T-helper 1 cell (primary cell): ENCODE measurements at places on chromosomes 12 and 14.

GRCh38 chr14:68846466-68846865, 53.6 kb upstream of the ZFP36L1 start:
- DNase-seq, result no peak

- no peak for DNase-seq
These were observed 184.1 kb downstream of the CCER1 start for GRCh38 chr12:90770861-90771260.

DNA sequence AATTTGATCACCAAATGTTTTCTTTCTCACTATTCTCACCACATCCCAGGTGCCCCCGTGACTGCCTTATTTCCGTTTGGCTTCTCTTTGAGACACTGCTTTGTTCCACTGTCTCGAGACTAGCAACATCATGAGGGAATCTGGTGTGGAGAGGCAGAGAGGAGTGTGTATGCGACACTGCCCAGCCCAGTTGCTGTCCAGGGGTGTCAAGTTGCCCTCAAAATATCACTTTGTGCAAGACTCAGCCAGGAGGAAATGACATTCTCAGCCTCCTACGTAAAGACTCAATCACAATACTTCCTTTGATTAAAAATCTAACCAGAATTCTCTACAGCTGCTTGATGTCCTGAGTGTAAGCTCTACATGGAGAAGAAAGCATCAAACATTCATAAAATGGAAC, 48.2 kb upstream of the EEA1 start:
- DNase-seq, result no peak

- DNase-seq, result peak; percentile 69
These were observed 194.9 kb upstream of the OR4E1 start for GRCh38 chr14:21868442-21869046.

- DNase-seq, result no peak
These were observed 83.6 kb upstream of the PMCH start for GRCh38 chr12:102281231-102281630.

GRCh38 chr12:15520844-15521243, 198.5 kb downstream of the PTPRO start:
- DNase-seq, result no peak

DNA sequence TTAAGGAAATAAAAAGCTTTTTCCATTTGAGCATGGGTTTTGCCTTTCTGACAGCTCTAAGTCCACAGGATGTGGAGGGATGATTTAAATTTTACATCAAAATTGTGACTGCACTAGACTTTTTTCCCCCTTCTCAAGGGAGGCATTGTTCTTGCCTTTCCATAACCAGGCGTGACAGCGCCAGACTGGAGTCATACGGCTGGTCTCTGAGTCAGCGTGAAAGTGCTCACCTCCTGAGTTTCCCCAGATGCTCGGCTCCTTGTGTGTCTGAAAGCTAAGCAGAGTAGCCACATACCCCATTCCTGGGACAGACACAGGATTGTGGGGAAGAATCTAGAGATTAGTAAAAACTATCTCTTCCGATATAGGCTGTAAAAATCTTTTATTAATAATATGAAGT, 43.1 kb downstream of the SOX5 start:
- DNase-seq, result no peak

DNA sequence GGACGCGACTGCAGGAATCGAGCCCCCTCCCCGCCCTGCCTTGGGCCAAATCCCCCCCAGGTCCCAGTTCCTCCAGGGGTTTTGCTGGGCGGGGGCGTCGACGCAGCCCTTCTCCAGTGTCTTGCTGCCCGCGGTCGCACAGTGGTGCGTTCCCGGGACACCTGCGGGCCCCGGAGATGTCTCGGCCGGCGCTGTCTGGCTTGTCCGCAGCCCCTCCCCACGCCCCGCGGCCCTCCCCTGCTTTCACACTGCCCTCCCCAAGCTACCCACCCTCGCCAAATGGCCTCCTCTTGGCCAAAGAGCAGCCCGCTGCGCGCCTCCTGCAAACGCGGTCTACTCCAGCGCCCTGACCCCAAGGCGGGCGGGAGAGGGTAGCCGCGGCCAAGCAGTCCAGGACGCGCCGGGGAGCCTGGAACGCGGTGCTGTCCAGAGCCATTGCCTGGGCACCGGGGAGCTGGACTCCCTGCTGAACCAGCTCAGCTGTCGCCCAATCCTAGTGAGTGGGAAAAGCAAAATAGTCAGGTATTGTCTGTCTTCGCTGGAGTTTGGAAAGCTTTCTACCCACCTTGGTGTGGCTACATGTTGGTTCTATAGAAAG, 122.0 kb downstream of the AACS start:
- no peak for DNase-seq

DNA sequence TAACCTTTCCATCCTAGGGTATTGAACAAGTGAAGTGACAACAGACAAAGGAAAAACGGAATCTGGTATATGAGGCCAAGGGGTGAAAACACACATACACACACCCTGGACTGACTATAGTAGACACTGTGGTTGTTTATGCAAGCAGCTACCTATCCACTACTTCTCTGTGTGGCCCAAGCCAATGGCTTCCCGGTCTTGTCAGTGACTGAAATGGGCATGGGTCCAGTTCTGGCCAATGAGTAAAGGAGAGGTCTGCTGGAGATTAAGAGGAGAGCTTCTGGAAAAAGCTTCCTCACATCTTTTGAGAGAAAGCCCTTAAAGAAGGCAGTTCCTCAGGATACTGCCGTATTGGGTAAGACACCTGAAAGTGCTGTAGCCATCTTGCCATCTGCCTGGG, 19.3 kb downstream of the MBIP start:
- no peak for DNase-seq

- no peak for DNase-seq
These were observed 12.1 kb downstream of the BMAL2 start for GRCh38 chr12:27344760-27345159.

DNA sequence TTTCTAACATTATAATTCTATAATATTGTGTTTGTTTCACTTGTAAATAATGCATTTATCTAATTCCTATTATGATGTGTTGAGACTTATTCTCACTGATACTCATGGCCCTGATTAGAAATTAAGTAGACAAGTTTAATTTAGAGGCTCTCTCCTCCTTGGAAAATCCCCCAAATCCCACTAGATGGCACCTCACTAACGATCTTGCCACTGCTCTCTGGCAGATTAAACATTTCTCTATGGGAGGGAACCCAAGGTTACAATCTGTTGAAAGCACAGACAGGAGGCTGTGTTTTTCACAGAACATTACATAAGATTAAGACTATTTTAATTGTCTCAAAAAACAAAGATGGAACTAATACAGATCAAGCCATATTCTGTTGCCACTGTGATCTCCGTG, 318.7 kb downstream of the LRFN5 start:
- no peak for DNase-seq

DNA sequence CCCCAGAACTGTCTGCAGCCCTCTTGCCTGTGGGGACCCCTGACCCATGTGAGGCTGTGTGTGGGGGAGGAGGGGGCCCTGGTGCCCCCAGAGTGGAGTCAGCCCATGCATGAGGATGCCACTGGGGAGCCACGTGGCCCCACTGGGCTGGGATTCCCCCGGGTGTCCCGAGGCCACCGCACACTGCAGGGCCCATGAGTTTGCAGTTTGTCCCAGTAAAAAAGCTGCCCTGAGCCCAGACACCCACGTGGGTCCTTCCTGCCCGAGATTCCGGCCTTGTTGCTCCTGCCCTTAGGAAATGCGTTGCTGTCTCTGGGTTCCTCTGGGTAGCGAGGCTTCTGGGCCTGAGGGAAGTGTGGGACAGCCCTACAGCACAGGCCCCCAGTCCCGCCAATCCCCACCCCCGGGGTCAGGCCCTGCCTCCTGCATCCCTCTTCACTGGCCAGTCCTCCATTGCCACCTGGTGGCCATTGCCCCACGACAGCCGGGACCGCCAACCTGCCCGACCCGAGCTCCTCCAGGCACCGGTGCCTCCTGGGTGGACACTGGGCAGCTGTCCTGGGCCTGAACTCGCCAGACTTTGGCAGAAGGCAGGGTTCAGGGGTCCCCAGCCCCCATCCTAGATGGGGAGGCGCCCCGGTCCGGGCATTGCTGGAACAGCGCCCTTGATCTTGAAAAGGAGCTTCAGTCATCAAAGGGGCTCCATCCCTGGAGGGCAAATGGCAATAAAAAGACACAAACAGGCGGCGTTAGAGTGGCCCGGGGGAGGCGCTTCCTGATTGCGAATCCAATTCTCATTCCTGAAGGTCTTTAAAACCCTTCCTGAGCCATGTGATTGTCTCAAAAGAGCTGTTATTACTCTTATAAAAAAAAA, 15.6 kb upstream of the C14orf180 start:
- DNase-seq, result peak; percentile 40

- no peak for DNase-seq
These were observed 25.6 kb upstream of the C12orf71 start for GRCh38 chr12:27107986-27108385.

GRCh38 chr14:34711796-34712712, 2.3 kb downstream of the CFL2 start:
- DNase-seq, result no peak

GRCh38 chr12:19965196-19966038, 402.9 kb upstream of the PDE3A start:
- no peak for DNase-seq

DNA sequence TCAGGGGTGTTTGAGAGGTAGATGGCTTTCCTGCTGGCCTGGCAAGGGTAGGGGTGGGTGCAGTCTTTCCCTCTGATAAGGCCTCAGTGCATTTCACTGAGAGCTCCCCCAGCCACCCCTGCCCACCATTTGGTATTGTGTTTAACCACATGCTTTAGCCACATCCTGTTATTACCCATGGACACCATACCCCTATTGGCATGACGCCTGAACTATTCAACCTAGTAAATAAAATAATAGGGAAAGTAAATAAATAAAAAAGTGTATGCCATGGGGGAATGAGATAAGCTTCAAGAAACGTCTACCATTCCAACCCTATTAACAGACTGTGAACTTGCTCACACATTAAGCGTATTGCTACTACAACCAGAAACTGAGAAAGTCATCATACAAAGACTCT, 7.6 kb upstream of the LGR5 start:
- DNase-seq, result no peak

DNA sequence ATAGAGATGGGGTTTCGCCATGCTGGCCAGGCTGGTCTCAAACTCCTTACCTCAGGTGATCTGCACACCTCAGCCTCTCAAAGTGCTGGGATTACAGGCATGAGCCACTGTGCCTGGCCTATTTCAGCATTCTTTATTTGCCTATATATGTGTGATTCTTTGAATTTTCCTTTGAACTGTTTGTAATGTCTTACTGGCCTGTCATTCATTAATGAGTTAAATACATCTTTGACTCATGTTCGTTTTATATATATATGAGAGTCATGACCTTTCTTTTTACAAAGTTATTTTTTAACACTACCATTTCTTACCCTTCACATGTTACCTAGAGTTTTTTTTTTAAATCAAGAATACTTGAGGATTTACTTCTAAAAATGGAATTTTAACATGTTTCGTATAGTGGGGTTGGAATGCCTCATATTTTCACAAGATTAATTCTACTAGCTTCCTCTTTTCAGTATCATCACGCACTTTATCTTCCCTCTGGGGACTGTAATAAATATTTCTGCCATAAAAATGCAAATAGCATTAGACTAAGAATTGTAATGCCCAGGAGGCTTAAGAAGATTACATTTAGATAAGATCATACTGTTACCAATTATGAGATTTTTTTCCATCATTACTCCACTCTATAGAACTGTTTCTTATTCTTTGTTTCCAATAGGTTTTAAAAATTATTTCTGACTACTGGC, 66.7 kb downstream of the NTN4 start:
- no peak for DNase-seq

DNA sequence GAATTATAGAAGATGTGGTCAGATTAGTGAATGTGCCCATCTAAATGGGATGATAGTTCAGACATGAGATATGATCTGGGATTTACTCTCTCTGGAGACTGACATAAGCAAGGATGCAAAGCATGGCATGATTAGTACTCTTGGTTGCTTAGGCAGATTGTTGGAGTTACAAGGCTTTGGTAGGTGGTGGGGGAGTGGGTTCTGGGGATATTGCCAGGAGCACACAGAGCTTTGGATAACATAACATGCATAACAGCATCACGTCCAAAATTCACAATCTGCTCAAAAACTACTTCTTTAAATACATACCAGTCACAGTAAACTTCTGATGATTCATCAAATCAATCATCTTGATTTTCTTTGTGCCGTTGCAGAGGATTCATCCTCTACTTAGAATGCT, 287.4 kb downstream of the ACSS3 start:
- no peak for DNase-seq

DNA sequence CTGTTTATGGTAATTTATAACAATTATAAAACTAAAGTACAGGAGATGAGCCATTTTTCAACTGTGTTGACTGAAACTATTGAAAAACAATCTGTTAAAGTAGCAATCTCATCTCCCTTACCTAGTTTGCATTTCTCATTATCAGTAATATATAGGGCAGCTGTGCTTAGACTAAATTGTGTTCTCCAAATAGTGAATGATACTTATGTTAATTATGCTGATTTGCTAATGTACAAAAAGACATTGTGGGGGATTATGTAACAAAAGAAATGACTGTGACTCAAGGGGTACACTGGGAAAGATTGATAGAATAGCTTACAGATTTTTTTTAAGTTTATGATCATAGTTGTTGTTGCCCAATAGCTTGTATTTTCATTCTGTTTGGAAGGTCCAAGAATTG, 207.7 kb downstream of the FUT8 start:
- no peak for DNase-seq

DNA sequence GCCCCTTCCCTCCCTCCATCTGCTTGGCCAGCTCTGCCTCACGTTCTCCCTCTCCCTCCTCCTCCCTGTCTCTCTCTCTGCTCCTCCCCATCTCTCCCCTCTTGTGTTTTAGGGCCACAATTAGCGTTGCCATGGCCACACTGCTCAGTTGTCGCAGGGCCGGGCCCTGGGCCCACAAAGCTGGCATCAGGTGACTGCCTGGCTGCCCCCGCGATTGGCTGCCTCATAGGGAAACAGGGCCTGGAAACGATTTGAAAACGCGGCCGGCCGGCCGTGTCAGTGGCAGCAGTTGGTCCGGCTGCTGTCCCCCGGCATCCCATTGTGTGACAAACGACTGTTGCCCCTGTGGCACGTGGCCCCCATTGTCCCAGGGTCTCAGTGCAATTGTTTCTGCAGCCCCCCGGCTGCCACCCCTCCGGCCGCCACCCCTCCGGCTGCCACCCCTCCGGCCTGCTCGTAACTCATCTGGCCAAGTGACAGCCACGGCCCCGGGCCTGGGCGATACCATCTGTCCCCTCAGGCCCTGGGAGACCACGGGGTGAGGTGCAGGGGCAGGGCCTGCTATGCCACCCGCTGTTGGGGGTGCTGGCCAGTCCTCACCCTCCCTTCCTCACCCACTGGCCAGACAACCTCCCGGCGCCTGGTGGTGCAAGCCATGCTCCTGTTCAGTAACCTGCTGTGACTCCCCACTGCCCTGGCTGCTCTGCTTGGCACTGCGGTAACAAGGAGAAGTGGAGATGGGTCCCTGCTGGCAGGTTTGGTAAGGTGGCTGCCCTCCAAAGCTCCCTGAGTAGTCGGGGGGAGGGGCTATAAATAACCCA, 17.4 kb downstream of the FOXN4 start:
- no peak for DNase-seq

- DNase-seq, result peak; percentile 25
These were observed 32.1 kb downstream of the DEPDC4 start for GRCh38 chr12:100234591-100235304.

GRCh38 chr12:54988402-54989054, 4.0 kb upstream of the TESPA1 start:
- DNase-seq, result no peak
